ENCODE measurements at places on chromosomes 11 and 22.

GRCh38 chr11:119472856-119473222, 49.9 kb upstream of the THY1 start:
- no peak for DNase-seq

DNA sequence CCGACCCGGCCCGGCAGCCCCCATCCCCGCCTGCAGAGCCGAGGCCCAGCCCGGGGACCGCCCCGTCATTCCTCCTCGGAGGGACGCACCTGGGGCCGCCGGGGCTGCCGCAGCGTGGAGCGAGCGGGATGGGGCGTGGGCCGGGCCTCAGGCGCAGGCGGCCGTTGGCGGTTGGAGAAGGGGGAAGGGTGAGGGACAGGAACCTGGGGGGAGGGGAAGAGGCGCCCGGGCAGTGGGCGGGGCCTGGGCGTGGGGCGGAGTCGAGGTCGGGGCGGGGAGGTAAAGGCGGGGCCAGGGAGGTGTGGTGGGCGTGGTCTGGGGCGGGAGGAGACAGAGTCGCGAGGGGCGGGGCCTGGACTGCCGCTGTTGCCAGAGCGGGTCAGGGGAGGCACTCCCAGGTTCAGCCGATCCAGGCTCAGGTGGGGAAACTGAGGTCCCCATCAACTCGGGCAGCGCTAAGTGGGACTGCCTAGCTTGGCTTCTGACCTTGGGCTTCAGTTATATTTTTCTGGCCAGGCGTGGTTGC, at the start of gene TESMIN:
Gene TESMIN, minus strand, starts transcription at position 190 of the 526 bp plus-strand sequence. CDS start 860 bp downstream, outside the sequence.
- DNase-seq, result peak; percentile 84

GRCh38 chr11:88849368-88849767, 216.4 kb downstream of the GRM5 start:
- no peak for DNase-seq

DNA sequence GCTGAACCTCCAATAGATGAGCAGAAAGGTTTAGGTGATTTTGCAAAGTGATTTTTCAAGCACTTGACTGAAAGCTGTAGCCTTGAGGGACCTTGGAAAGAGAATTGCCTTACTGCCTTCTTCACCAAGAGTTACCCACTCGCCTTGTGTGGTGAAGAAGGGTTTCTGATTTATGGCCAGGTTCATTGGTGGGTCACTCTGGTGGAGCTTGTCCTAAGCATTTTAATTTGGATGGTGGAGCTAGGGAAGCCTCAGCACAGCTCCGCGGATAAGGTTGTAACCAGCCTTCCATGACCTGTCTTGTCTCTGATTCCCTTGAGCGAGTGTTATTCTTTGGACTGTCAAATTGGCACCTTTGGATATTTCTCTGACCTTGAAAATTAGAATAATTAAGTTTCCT, 226.4 kb downstream of the FAT3 start:
- no peak for DNase-seq

- no peak for DNase-seq
These were observed 225.0 kb upstream of the UBASH3B start for GRCh38 chr11:122430490-122430889.

GRCh38 chr11:86179646-86180064, 64.9 kb upstream of the EED start:
- no peak for DNase-seq

- DNase-seq, result no peak
These were observed 33.1 kb downstream of the EHF start for GRCh38 chr11:34653851-34654482.

DNA sequence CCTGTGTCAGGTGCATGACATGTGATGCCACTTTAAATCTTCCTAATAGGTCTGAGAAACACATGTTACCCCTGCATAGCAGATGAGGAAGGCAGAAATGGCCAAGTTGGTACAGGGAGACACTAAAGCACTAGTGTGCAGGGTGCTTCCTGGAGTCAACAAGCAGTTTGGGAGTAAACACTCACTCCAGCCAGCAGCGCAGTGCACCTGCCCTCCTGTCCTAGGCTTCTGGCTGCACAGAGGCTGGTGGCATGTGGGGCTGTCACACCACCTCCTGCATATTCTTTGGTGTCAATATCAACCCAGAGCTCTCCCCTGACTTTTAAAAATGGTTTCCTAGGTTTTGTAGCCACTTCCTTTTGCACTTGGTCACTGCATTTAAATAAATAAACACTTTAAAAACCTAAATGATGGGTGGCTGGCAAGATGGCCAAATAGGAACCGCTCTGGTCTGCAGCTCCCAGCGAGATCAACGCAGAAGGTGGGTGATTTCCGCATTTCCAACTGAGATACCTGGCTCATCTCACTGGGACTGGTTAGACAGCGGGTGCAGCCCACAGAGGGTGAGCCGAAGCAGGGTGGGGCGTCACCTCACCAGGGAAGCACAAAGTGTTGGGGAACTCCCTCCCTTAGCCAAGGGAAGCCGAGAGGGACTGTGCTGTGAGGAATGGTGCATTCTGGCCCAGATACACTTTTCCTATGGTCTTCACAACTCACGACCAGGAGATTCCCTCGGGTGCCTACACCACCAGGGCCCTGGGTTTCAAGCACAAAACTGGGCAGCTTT, 33.5 kb downstream of the GAB4 start:
- DNase-seq, result no peak

- no peak for DNase-seq
These were observed 44.3 kb downstream of the DNHD1 start for GRCh38 chr11:6541356-6541755.

GRCh38 chr11:67197606-67198005, 68.7 kb upstream of the GRK2 start:
- DNase-seq, result no peak

DNA sequence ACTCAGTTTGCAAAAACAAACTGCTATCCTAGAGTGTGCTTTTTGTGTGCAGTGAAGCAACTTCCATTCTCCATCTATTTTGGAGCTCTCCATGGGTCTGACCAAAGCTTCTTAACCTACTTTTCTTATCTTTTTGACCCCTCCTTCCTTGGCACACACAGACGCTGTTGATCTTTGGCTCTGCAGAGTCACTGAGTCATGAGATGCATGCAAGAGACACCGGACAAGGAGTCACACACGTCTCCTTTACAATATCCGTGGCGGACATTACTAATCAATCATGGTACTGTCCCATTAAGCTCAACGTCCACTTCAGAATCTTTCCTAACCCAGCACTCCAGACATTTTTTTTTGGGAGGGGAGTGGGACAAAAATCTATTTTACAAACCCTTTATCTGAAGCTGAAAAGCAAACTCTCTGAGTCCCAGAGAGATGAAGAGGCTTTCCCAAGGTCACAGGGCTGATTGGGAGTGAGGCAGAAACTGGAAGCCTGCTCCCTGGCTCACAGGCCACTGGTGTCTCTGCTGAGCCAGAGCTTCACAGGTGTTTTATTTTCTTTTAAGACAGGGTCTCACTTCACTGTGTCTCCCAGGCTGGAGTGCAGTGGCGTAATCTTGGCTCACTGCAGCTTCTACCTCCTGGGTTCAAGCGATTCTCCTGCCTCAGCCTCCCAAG, 165.8 kb upstream of the SYT13 start:
- no peak for DNase-seq

DNA sequence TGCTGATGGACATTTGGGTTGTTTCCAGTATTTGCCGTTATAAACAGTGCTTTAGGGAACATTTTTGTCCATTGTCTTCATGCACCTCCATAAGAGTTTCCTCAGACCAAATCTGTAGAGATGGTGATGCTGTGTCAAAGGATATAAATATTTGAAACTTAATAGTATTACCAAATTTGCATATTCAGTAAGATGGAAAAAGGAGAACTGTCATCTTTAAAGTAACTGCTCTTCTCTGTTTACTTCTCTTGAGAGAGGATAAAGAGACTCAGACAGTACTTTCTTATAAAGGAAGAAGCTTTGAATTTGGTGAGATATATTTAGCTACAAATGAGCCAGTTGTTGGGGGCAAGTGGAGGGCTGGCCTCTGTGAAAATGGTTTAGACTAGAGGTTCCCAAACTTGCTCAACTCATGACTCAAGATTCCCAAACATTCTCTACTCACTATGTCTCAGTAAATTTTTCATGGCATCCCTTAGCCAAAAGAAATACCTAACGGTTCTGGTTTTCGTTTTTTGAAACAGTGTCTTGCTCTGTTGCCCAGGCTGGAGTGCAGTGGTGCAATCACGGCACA, 26.2 kb downstream of the SHISA8 start:
- no peak for DNase-seq

DNA sequence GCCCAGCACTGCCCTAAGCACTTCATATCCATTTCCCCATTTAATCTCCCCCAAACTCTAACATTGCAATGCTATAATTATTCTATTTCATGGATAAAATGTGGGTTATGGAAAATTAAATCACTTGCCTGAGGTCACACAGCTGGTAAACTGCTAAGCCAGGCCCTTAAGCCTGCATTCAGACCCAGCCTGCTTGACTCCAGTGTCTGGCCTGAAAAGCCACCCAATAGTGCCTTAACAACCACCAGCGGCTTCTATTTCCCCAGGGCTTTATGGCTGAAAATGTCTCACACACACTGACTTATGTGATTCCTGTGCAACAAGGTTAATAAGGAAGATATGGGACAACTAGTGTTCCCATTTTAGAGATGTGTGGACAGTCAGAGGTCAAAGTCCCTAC, 178.5 kb upstream of the SNX19 start:
- no peak for DNase-seq

GRCh38 chr11:118896921-118897591, 13.4 kb downstream of the CXCR5 start:
- no peak for DNase-seq

GRCh38 chr11:69212798-69213110, 57.0 kb downstream of the SMIM38 start:
- DNase-seq, result peak; percentile 7

DNA sequence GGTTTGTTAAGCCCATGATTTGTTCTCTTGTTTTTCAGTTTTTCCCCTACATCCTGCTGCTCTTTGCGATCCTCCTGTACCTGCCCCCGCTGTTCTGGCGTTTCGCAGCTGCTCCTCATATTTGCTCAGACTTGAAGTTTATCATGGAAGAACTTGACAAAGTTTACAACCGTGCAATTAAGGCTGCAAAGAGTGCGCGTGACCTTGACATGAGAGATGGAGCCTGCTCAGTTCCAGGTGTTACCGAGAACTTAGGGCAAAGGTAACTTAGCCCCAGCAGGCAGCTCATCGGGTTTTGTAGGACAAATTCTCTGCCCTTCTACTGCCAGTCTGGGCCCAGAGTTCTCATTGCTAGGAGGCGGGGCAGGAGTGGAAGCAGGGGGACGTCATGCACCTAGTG, 49.7 kb downstream of the PANX1 start:
- no peak for DNase-seq

- DNase-seq, result no peak
These were observed 14.2 kb upstream of the PIK3C2A start for GRCh38 chr11:17221968-17222367.

DNA sequence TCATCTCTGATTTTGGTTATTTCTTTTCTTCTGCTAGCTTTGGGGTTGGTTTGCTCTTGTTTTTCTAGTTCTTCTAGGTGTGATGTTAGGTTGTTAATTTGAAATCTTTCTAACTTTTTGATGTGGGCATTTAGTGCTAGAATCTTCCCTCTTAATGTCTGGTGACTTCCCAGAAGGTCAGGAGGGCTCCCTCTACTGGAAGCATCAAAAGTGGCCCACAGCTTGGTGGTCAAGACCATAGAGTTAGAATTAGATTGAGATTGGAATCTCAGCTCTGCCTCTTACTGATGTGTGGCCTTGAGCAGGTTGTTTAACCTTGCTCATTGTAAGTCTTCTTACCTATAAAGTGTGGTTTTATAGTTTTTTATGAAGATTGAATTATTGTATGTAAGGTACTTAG, 99.3 kb downstream of the FDX1 start:
- no peak for DNase-seq

DNA sequence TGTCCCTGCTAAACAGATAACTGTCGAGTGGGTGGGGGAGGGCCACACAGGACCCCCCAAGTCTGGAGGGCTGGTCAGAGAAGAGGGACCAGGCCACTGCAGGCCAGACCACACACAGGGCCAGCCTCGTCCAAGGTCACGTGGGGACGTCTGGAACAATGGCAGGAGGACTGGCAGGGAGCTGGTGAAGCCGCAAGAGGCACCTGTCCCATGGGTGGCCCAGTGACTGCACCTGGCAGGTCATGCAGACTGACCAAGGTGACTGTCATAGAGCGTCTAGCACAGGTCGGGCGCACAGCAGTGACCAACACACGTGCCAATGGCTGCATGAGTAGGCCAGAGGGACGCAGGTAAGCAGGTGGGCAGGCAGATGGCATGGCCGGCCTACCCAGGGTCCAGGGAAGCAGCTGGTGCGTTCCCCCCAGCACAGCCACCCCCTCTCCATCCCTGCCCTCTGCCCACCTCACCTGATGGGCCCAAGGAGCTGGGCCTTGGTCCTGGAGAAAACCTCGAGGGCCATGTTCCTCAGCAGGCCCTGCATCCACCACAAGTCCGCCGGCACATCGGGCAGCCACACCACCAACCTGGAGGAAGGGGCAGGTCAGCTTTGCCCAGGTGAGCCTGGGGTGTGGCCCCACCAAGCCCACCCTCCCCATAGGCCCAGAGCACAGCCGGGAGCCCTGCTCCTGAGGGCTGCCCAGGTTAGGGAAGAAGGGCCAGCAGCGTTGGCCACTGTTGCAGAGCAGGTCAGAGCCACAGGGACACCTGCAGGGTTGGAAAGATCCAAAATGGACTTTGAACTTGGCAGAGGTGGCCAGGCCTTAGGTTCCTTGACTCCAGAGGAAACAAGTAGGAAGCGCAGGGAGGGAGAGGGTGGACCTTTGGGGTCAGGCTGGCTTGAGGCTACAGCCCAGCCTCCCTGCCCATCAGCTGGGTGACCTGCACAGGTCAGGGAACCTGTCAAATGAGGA, 10.4 kb downstream of the PNPLA5 start:
- no peak for DNase-seq

GRCh38 chr11:78149646-78150045, 10.2 kb upstream of the ALG8 start:
- DNase-seq, result peak; percentile 50

DNA sequence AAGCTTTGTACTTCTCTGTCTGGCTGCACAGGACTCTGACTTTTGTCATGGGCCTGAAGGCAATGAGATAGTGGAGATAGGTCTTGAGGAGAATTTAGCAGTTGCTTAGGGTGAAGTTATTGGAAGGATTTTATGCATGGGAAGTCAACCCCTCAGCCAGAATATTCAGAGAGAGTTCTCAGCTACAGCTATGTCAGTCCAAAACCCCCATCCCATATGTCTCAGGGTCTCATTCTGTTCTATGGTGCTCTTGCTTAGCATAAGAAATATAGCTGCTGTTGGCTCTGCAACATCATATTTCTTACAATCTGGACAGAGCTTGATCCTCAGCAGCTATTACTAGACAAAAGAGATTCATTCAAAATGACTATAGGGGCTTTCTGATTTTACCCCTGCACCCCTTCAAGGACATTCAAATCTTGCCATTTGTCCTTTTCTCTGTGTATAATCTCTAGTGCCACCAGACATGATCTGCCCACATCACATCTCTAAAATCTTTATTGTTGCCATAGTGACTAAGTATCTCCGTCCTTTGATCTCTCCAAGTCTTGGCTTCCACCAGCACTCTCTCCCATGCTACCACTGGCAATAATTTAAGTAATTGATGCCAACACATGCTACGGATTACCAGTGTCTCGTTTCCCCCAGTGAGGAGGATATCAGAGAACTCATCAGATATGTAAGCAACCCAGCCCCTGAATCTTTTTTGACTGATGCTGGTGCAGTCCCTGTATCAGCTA, 327.1 kb upstream of the ISX start:
- DNase-seq, result no peak

- no peak for DNase-seq
These were observed 1.4 kb downstream of the CCDC88B start for GRCh38 chr11:64341429-64341828.

- no peak for DNase-seq
These were observed 81.6 kb downstream of the FLI1 start for GRCh38 chr11:128775468-128775867.

- peak; percentile 54 for DNase-seq
These were observed 146.3 kb upstream of the ARHGAP20 start for GRCh38 chr11:110858547-110858921.
